ENCODE measurements at places on chromosomes 11 and 22.

GRCh38 chr11:68677432-68677831 is 6.9 kb upstream of the GAL start:
- DNase-seq: peak; percentile 10

GRCh38 chr11:45799562-45799961 is 5.4 kb upstream of the SLC35C1 start:
- no peak for DNase-seq

DNA sequence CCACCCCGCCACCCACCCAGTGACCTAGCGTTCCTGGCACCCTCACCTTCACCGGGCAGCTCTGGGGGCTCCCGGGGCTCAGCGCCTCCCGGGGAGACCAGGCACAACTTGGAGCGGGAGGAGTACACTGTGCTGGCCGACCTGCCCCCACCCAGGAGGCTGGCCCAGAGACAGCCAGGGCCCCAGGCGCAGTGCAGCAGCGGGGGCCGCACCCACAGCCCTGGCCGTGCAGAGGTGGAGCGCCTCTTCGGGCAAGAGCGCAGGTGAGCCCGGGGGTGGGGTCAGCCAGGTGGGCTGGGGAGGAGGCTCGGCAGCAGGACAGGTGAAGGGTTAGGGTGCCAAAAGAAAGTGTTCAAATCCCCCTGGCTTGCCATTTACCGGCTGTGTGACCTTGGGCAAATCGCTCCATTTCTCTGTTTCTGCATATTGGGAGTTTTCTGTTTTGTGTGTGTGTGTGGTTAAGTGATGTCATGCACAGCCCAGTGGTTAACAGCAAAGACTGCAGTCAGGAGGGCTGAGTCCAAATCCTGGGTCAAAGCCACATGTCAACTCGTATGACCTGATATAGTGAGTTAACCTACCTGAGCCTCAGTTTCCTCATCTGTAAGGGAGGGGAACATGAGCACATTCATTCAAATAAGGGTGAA is 29.5 kb downstream of the TRIOBP start:
- DNase-seq: no peak

DNA sequence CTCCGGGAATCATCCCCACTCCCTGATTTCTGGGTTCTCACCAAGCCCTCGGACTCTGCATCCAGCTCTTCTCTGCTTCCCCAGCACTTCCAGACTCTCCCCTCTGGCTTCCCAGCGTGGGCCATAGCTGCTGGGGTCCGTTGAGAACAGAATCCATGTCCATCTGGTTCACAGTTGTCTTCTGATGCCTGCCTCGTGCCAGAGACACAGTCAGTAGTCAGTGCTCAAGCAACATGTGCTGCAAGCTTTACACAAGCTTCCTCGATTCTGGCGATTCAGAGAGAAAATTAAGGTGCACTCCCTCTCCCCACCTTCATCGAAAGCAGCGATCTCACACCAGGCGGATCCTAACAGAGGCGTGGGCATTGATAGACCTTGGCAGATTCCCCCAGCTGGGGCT is 495.5 kb downstream of the TBC1D22A start:
- no peak for DNase-seq

GRCh38 chr22:45284705-45285262 is at the start of gene UPK3A:
TSS of gene UPK3A (plus strand) at chr22:45284949. CDS start at chr22:45285014, 65 bp downstream.
- peak; percentile 78 for DNase-seq

DNA sequence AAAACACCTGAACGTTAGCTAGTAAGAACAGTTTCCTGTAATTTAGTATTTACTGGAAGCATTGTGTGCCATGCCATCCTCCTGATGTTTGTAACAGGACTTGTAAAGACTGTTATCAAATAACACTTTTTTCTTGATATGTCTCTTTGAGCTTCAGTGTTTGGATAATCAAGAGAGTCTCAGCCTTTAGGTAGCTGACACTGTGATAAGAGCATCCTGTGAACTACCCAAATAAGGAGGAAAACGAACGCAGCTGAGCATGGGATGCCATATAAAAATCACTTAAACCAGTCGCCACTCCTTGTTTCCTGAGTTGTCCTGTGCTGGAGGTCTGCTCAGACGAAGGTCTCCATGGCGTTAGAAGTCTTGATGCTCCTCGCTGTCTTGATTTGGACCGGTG is at the start of gene OOSP2:
Gene OOSP2 (plus strand): TSS at position 301 of the 400 bp plus-strand sequence. CDS start 51 bp downstream, at position 352.
- DNase-seq: no peak

DNA sequence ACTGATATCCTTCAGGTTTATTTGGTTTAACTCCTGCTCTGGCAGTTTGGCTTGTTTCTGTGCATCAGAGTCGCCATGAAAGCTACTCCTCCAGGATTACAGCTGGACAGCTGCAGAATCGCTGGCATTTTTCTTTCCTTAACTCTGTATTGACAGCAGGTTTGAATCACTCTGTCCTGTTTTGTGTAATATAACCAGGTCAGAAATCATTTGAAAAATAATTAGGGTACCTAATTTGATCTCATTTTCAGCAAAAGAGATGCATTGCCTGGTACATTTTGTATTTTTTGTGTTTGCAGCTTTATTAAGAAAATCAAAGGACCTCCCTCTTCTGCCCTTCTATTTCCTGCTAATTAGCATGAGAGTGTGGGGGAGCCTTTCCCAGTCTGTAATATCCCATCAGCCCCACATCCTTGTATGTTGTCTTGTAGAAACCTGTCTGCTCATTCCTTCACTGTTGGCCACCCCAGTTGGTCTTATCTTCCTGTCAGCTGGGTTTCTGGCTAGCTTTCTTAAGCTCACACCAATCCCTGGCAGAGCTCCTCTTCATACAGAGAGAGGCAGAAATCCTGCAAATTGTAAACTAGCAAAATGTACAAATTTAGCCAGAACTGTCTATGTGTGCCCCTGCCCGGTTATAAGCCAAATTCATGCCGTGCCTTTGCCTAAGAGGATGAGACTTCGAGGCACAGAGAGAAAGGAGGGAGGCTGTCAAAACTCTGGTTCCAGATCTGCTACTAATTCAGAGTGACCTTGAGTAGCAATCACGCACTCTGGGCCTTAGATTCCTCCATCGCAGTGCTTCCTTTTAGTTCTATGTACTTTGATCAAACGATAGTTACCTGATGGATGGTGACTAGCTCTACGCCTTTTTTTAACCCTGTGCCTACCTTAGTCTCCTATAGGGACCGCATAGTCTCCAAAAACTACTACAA is 200.6 kb downstream of the NAV2 start:
- DNase-seq: no peak

- DNase-seq: no peak
Measured at GRCh38 chr11:108852701-108853100, 187.8 kb downstream of the DDX10 start.

- DNase-seq: no peak
Measured at GRCh38 chr22:23408321-23408720, 171.8 kb downstream of the IGLL1 start.

- no peak for DNase-seq
Measured at GRCh38 chr22:47619631-47620030, 857.2 kb downstream of the TBC1D22A start.

DNA sequence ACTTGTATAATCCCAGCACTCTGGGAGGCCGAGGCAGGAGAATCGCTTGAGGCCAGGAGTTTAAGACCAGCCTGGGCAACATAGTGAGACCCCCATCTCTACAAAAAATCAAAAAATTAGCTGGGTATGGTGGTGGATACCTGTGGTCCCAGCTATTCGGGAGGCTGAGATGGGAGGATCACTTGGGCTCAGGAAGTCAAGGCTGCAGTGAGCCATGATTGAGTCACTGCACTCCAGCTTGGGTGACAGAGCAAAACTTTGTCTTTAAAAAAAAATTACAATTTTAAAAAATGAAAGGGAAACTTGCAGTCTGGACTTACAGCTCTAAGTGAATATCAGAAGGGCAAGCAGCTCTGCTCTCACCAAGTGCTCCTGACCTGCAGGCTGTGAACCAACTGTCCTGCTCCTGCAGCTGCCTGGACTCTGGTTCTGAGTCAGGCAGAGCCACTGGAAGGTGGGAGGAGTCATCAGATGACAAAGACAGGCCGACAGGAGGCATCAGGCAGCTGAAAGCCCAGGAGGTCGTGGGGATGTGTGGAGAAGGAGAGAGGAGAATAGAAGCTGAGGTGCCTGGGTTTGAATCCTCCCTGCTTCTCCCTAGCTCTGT is 9.6 kb downstream of the SMTNL1 start:
- peak; percentile 39 for DNase-seq

DNA sequence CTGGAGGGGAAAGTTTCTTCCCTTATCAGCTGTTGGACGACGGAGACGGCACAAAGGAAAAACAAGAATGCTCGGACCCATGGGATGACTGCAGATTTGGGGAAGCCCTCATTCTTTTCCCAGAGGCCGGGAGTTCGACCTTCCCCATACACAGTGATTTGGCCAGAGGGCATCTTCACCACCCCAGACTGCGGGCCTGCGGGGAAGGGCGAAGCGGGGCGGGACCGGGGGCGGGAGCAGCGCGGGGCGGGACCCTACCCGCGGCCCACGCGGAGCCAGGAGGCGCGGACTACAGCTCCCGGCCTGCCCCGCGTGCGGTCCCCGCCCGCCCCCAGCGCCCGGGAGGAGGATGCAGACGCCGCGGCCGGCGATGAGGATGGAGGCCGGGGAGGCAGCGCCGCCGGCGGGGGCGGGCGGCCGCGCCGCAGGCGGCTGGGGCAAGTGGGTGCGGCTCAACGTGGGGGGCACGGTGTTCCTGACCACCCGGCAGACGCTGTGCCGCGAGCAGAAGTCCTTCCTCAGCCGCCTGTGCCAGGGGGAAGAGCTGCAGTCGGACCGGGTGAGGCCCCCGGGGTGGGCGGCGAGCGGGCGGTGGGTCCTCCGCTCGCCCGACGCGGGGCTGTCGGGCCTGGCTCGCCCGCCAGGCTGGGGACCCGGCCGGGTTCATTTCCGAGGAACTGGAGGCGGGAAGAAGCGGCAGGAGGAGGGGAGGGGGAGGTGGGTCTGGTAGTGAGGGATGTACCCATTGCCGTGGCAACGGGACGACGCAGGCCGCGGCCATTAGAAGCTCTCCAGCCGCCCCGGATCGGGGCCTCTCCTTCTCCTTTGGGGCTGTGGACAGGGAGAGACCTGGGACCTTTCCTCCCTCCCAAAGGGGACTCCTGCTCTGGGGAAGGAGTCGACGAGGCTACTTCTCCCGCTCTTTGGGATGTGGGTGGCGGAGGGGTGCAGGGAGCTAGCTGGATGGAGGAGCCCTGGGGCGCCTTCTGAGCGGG is at the start of gene KCTD17:
Gene KCTD17 (plus strand): TSS at position 352 of the 995 bp plus-strand sequence. CDS start 19 bp downstream, at position 371.
- peak; percentile 57 for DNase-seq

DNA sequence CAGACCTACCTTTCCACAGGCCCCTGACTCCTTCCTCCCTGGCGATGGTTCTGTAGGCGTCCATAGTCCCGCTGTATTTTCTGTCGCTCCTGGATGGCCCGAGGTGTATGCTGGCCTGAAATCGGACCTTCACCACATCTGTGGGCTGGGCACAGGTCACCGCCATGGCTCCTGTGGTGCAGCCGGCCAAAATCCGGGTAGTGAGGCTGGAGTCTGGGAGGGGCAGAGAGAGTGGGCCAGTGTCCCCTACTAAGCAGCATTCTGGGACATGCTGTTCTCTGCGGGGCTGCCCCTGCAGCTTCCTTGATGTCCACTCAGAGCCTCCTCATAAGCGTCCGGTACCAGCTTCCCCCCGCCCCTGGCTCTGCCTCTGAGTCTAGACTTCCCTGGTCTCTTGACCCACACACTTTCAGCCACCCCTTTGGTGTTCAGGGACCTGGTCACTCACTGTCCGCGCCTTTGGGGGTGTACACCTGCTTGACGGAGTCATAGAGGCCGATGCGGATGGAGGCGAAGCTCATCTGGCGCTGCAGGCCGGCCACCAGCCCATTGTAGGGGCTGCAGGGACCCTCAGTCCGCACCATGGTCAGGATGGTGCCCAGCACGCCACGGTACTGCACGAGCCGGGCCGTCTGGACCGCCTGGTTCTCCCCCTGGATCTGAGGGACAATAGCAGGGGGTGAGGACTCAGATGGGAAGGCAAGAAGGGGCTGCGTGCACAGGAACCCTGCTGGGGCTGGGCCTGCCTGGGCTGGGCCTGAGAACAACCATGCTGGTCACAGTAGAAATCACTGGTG is 3.0 kb downstream of the UCP3 start:
- no peak for DNase-seq

DNA sequence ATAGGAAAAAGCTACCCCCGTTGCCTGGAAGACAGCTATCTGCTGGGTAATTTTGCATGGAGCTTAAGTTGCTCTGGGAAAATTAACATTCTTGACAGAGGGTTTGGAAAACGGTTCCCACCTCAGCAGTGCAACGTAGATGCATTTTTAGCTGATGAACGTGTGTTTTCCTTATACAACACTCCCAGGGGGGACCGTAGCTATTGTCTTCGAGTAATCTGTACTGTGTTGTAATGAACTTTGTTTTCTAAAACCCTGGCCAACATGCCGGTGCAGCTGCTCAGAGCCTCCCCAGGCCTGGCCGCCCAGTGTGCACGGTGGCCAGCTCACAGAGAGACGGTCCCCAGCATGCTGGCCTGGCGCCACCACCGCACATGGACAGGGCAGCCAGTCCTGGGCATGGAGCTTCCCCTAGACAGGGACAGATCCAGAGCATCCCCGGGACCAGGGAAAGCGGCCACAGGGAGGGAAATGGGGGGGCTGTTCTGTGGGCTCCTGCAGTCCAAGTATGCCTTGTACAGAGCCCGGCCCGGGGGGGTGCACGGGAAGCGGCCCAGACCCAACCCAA is 2.2 kb downstream of the TNNT3 start:
- no peak for DNase-seq

GRCh38 chr11:131993246-131993645 is 622.8 kb downstream of the NTM start:
- DNase-seq: peak; percentile 11

- DNase-seq: no peak
Measured at GRCh38 chr11:37442576-37442975, 844.5 kb upstream of the RAG2 start.

DNA sequence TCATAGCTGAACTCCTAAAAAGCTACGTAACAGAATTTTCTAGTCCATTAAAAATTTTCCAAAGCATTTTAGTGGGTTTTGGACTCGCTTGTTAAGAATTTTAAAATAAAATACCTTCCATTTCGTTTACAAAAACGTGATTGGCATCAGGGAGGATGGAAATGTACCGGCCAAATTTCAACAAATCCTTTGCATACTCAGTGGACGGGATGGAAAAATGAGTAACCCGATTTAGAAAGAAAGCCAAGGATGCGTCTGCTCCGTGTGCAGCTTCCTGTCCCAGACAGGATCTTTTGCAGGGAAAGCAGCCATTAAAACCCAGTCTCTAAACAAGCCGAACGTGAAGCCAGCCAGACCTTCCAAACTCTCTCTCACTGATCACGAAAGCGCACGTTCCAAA is 15.6 kb downstream of the TMEM184B start:
- no peak for DNase-seq

- peak; percentile 75 for DNase-seq
Measured at GRCh38 chr11:74641289-74641688, 48.9 kb downstream of the POLD3 start.

- peak; percentile 86 for DNase-seq
Measured at GRCh38 chr11:9003573-9004182, at the start of gene NRIP3. TSS of gene NRIP3 (minus strand) at chr11:9004001. CDS start at chr11:9003935, 66 bp downstream.

Data from NCI-H146 (cell line).